ENCODE measurements at places on chromosomes 1 and 21.
A peak's percentile ranks its signal among the peaks of the same experiment; 100 is the strongest.

GRCh38 chr21:28615276-28615675 is 377.4 kb downstream of the LTN1 start:
- H3K4me1 ChIP-seq, result no peaks in the 10 kb centered on the region
- no peak overlapping the region for H3K27ac ChIP-seq
- no peak for DNase-seq
- no peak overlapping the region for H3K4me3 ChIP-seq
- no peaks in the 10 kb centered on the region for H3K27me3 ChIP-seq

GRCh38 chr1:155218854-155219591 is 10.5 kb downstream of the MTX1 start:
- peaks cover 14% of the 10 kb centered on the region for H3K36me3 ChIP-seq
- H3K27ac ChIP-seq, result no peak overlapping the region
- no peaks in the 10 kb centered on the region for H3K27me3 ChIP-seq
- DNase-seq, result peak; percentile 74

DNA sequence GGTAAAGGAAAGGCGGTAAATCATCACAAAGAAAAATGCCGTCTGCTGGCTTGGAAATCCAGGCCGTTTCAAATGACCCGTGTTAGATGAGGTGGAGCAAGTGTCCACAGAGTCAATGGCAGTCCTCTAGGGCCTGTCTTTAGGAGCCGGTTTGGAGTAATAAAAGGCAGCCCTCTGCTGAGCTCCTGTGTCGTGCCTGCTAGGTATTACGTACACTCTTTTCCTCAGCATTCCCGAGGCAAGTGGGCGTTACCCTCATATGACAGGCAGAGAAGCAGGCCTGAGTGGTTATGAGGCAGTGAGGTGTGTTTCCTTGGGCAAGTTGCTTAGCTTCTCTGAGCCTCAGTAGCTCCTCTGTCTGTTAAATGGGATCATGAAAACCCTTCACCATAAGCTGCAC is 7.7 kb downstream of the NENF start:
- H3K27me3 ChIP-seq, result no peaks in the 10 kb centered on the region
- H3K27ac ChIP-seq, result no peak overlapping the region
- no peak for DNase-seq

DNA sequence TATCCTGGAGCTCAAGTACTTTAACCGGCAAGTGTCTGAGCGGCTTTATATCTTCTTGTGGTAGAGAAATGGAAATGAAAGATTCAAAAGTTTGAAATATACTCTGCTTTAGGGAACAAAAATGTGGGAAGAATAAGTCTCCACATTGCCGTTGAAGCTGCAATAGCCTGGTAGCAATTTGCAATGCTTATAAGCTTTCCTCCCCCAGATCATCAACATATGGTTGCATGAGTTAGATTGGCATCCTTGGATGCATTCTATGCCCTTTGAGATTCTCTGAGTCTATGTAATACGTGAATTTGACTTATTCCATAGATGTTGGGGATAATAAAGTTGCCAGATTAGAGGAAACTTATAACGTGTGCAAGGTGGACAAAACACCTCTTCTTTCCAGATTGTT is 86.1 kb upstream of the KCNK1 start:
- no peak for DNase-seq
- no peaks in the 10 kb centered on the region for H3K27me3 ChIP-seq
- H3K27ac ChIP-seq, result no peak overlapping the region
- no peak overlapping the region for H3K4me3 ChIP-seq
- no peaks in the 10 kb centered on the region for H3K4me1 ChIP-seq
- H3K36me3 ChIP-seq, result no peaks in the 10 kb centered on the region

GRCh38 chr1:99776120-99776519 is 9.7 kb upstream of the FRRS1 start:
- no peaks in the 10 kb centered on the region for H3K4me1 ChIP-seq
- H3K36me3 ChIP-seq, result no peaks in the 10 kb centered on the region
- H3K27ac ChIP-seq, result no peak overlapping the region
- H3K27me3 ChIP-seq, result no peaks in the 10 kb centered on the region
- H3K4me3 ChIP-seq, result no peak overlapping the region
- no peak for DNase-seq

DNA sequence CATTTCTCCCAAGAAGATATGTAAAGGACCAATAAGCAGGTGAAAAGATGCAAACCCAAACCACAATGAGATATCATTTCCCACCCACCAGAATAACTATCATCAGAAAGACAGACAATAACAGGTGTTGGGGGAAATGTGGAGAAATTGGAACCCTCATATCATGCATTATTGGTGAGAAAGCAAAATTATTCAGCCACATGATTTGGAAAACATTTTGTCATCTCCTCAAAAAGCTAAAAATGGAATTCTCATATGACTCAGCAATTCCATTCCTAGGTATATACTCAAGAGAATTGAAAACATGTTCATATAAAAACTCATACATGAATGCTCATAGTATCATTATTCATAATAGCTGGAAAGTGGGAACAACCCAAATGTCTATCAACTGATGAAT is 25.1 kb upstream of the RNF186 start:
- no peaks in the 10 kb centered on the region for H3K4me1 ChIP-seq
- H3K27me3 ChIP-seq, result no peaks in the 10 kb centered on the region
- no peak overlapping the region for H3K27ac ChIP-seq
- H3K4me3 ChIP-seq, result no peak overlapping the region
- no peak for DNase-seq

GRCh38 chr1:231808990-231809389 is 182.4 kb downstream of the DISC1 start:
- DNase-seq, result no peak
- H3K36me3 ChIP-seq, result no peaks in the 10 kb centered on the region
- H3K4me3 ChIP-seq, result no peak overlapping the region
- H3K27me3 ChIP-seq, result no peaks in the 10 kb centered on the region
- H3K27ac ChIP-seq, result no peak overlapping the region

DNA sequence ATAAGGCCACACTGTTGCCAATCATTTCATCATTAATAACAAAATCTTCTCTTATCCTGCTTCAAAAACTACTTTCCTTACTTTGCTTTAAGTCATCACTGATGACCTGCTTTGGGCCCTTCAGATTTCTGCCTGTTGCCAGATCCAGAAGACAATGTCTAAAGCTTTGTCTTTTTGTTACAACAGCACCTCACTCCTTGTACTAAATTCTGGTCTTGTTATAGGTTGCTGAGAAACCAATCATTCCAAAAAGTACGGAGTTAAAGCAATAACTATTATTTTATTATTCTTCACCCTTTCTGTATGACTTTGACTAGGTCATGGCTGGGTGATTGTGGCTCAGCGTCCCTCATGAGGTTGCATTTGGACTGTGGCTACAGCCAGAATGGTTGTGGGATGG is 633.5 kb downstream of the PTPRU start:
- no peaks in the 10 kb centered on the region for H3K4me1 ChIP-seq
- no peak overlapping the region for H3K4me3 ChIP-seq
- no peak for DNase-seq
- no peak overlapping the region for H3K27ac ChIP-seq
- no peaks in the 10 kb centered on the region for H3K36me3 ChIP-seq
- no peaks in the 10 kb centered on the region for H3K27me3 ChIP-seq

Measured in thymus (tissue), 14 donors.